Suppressor macrophage treated with lipopolysaccharide for 4 hours (primary cell): ENCODE measurements at places on chromosomes 4 and X.

DNA sequence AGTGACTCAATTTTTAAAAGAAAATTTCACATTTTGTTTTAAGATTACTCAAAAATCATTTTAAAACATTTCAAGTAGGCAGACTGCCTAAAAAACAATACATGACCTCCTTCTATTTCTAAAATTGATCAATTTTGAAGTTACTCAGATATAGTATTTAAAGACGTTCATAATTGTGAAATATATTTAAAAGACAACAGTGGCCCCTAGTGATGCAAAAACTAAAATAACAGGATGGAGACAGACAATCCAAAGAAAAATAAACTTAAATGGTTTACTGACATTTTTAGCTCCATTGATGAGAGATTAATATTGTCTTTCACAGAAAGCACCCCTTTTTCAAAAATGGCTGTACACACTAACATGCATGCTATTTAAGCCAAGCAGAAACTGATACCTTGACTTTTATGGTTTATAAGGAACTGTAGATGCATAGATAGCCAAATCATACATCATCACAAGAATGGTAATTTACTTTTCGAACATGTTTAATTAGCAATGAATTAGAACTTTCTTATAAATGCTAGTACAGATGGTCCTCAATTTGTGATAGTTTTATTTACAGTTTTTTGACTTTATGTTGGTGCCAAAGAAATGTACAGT lies 69.8 kb upstream of the FAT4 start:
- no peak for DNase-seq

- no peak for DNase-seq
Measured at GRCh38 chr4:113945906-113946305, 33.5 kb downstream of the ARSJ start.

- no peak for DNase-seq
Measured at GRCh38 chr4:38904682-38905081, 37.1 kb downstream of the FAM114A1 start.

DNA sequence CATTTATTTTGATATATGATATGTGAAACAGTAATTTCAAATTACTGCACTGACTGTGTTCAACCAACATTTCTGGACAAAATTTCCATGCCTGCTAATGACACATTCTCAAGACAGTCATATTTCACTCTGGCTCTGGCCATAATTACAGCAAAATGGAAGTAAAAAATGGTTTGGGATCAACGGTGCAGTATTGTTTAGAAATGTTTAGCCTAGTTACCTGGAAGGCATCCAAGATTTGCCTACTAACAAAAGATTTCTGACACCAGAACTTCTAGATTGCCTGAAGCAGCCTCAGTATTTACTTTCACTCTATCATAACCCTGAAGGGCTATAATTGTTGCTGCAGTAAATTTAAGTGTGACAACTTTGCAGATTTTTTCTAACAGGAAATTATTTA lies 416.3 kb downstream of the PCDH10 start:
- DNase-seq: no peak

DNA sequence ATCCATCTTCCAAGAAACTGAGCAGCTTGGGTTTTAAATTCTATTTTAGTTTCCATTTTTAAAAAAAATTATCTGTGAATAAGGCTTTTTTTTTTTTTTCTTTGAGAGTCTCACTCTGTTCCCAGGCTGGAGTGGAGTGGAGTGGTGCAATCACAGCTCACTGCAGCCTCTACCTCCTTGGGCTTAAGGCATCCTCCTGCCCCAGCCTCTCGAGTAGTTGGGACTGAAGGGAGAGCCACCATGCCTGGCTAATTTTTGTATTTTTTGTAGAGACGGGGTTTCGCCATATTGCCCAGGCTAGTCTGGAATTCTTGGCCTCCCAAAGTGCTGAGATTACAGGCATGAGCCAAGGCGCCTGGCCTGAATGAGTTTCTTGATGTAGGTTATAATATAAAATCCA lies 1.4 kb downstream of the ENOPH1 start:
- no peak for DNase-seq

GRCh38 chr4:88753658-88754571 lies 56.3 kb upstream of the NAP1L5 start:
- no peak for DNase-seq

DNA sequence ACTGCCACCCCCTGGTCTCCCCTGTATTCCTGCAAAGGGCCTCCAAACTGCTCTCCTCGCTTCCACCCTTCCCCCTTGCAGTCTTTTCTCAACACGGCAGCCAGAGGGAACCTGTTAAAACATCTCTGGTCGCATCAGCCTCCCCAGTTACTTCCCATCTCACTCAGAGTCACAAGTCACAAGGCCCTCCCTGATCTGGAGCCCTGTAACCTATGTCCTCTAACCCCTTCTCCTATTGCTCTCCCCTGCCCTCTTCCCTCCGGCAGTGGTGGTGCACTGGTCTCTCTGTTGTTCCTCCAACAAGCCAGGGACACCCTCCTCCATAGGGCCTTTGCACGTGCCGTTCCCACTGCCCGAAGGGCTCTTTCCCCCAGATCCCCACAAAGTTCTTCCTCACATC lies 73.2 kb downstream of the SH3KBP1 start:
- peak; percentile 64 for DNase-seq

- no peak for DNase-seq
Measured at GRCh38 chrX:93875621-93876282, 201.7 kb downstream of the FAM133A start.

DNA sequence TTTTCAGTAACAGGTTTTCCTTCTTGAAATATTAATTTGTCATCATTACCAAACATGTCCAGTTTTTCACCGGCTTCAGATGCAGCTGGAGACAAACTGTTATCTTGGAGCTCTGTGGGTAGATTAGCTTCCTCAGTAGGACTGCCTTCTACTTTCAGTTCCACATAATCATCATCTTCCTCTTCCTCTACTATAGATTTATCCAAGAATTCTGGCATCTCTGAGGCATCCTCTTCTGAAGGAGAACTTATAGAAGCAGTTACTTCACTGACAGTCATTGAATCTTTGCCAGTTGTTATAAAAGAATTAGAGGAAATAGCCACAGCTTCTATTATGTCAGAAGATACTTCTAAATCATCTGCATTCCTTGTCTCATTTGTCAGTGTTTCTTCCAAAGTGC lies 162.9 kb downstream of the LRBA start:
- peak; percentile 61 for DNase-seq

DNA sequence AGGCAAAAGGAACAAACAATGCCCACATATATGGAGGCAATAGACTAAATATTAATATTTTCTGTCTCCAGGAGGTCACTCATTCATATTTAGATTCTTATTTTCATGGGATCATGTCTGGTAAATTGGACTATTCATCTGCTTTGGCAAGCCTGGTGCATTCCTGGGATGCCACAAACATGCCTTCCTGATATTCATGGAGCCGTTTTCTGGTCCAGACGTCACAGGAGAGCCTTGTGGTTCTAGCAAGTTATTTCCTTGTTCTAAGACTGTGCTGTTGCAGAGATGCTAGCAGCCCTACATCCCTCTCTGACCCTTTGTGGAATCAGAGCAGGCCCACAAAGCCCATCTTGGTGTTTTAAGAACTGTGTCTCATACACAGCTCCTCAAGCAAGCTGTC lies 16.1 kb upstream of the EXOSC9 start:
- DNase-seq: no peak

DNA sequence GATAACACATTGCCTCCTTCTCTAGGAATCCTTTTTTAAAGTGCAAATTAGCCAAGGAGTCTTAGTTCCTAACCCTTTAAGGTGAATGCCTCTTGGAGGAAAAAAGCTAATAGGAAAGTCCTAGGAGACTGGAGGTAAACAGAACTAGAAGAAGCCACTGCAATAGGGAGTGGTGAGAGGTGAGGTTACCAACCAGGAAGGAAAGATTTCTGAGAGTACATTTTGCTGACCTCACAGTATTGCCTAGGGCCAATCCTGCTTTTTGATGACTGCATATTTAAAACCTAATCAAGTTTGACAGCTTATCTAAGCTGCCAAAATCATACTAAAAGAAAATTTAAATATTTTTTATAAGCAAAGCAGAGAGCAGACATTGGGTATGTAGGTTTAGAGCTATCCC lies 7.3 kb upstream of the CUL4B start:
- DNase-seq: no peak

GRCh38 chr4:93480452-93480851 lies 348.1 kb upstream of the ATOH1 start:
- no peak for DNase-seq

DNA sequence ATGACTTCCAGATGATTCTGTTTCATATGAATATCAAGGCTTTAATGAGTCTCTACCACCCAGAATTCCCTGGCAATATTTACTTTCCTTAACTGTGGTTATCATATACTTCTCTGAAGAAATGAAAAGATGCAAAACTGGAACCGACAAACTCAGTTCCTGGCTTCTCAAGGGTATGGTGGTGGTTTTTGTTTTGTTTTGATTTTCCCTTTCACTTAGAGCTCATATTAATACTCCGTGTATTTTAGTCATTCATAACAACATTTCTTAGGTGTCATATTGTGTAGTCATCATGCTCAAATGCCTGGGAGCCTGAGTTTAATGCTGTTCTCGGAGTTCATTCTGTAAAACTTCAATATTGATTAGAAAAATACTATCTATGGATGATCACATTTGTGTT lies 665 bp downstream of the TRPC5OS start:
- no peak for DNase-seq

DNA sequence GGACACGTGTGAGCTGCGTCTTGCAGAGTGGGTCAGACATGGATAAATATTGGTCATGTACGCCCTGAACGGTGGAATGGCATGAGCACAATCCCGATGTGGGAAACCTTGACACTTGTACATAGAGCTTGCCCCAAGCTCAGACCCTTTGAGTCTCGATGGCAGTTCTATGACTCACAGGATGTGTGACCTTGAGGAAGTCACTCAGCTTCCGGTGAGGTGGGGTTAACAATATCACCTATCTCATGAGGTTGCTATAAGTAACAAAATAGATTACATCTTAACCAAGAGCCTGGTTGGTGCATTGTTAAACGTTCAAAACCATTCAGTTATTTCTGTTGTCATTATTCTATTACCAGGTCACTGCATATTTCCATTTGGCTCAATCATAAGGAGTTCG lies 109.1 kb upstream of the TBL1X start:
- DNase-seq: no peak

DNA sequence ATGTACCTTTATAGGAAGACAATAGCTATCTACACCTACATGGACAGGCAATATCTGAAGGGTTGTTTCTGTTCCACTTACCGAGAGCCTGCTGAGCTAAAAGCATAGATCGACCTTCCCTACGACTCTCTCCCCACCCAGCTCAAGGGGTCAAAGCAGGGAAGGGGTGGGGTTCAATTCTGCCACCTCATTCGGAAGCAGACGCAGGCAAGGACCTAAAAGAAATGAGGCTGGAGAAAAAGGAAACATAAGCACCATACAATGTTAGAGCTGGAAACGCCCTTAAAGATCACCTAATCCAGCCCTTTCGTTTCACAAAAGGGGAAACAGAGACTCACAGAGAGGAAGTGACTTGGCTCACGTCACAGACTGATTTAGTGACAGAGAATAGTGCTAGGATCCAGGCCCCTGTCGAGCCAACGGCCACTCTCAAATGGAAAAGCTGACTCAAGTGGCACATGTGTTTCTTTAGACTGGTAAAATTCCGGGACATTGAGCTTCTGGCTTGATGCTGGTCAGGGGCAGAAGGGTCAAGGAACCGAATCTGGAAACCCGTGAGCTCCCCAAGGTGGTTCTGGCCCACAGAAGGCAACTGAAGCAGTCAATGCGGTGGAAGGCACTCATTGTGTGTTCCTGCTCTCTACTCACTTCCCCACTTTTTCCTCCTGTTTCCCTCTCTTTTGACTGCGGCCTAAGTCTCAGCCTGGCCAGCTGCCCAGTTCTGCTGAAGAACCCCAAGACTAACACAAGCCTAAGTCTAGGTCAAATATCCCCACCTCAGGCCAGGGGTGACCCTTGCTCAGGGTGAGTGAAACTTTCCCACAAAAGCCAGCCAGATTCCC lies 7.5 kb downstream of the SEPTIN6 start:
- DNase-seq: peak; percentile 92

GRCh38 chr4:10157478-10158332 lies 41.1 kb upstream of the WDR1 start:
- DNase-seq: peak; percentile 64

DNA sequence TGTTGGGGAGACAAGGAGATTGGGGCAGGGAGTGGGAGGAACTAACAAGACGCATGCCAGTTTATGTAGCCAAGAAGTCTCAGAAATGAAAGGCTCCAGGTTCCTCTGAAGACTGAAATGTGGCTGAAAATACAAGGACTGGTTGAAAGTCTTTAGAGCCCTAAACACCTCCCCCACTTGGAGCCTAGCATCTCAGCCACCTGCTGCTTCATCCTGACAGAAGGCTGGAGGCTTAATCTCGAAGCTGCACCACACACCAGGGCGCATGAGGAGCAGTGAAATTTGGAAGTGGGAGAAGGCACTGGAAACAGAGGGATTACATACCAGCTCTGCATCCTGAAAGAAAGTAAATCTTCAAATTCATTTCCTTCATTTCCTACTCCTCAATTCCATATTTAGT lies 160.7 kb upstream of the FTHL17 start:
- DNase-seq: no peak

- DNase-seq: no peak
Measured at GRCh38 chrX:19702856-19703255, 184.5 kb downstream of the SH3KBP1 start.

GRCh38 chr4:170248576-170248975 lies 158.8 kb upstream of the AADAT start:
- no peak for DNase-seq

- no peak for DNase-seq
Measured at GRCh38 chr4:114636192-114636935, 37.8 kb downstream of the UGT8 start.

DNA sequence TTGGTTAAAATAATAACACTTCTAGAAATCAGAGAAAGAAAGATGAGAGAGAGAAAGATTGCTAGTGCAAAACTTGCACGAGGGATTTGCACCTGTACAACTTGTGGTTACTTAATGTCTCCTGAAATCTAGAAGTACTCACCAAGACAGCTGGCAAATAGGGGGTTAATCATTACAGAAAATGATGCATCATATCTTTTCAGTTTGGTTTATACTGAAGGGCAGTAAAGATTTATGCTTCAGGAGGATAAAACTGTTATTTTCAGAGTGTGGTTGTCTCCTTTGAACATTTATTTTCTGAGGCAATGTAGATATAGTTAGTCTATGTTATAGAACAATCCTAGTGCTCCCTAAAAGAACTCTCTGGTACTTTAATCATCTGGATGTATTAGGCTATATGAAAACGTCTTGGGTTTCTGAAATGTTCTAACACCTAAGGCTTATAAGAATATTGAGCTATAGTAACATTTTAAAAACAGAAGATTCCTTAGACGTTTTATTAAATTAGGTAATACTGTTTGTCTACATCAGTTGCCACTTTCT lies 13.3 kb downstream of the ATOH1 start:
- no peak for DNase-seq

- DNase-seq: no peak
Measured at GRCh38 chrX:94961730-94962129, 1287.7 kb downstream of the FAM133A start.
